ENCODE measurements at places on chromosomes 1 and 21. TPM values are rescaled to one million over a fixed set of nuclear protein-coding genes. Genes with fewer than 3 reads are reported as not detected.

ATP1A4 gene
- polyA plus RNA-seq, result 0.11 TPM

CCDC181 gene
- 9.3 TPM for polyA plus RNA-seq

OR10J1 gene
- polyA plus RNA-seq, result 0.04 TPM

FCMR gene
- 1.7 TPM for polyA plus RNA-seq

MROH7 gene
- 7.5 TPM for polyA plus RNA-seq

ZBTB7B gene
- 18.6 TPM for polyA plus RNA-seq

ZNF593OS gene
- 1.0 TPM for polyA plus RNA-seq

EFNA3 gene
- 6.7 TPM for polyA plus RNA-seq

PPFIA4 gene
- polyA plus RNA-seq, result 7.4 TPM

ACTL8 gene
- polyA plus RNA-seq, result not detected

EXTL1 gene
- polyA plus RNA-seq, result 1.5 TPM

OR2T11 gene
- polyA plus RNA-seq, result not detected

TMPRSS2 gene
- 30.0 TPM for polyA plus RNA-seq
